Retinal pigment epithelial cell (primary cell): ENCODE measurements at places on chromosomes 5 and 9.

DNA sequence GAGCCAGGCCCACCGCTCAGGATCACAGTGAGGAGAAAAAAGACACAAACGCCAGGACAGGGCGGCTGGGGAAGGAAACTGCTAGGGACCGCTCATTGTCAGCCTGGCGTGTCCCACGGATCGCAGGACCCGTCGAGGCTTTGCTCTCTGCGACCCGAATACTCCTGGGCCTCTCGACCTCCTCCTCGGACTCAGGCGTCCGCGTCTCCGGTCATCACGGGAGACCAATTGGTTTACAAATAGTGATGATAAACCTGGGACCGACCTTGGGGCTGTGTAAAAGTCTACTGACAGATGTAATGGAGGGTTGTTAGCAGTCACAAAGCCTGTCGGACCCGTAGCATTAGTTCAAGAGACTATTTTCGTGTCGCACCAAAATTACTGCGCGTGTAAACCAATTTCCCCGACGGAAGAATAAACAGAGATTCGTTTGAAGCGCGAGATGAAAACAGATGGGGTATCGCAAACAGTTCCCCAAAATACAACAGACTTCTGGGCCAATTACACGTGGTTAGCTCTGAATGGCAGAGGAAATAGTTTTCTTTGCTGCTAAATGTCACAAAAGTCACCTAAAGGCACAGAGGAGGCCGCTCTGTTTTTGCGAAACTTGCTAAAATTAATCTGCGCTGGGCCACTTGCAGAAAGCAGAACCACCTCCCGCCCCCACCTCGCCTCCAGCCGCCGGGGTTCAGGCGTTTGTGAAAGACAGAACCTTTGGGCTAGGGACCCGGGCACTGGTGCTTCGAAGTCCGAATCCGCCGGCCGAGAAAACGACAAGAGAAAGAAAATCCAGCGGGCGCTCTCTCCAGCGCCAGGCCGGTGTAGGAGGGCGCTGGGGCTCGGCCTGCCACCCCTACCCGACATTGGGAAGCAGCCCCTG is 67.6 kb downstream of the FOXD1 start:
- DNase-seq = no peak

GRCh38 chr5:29935371-29935770 is 1258.1 kb upstream of the CDH6 start:
- DNase-seq = no peak

DNA sequence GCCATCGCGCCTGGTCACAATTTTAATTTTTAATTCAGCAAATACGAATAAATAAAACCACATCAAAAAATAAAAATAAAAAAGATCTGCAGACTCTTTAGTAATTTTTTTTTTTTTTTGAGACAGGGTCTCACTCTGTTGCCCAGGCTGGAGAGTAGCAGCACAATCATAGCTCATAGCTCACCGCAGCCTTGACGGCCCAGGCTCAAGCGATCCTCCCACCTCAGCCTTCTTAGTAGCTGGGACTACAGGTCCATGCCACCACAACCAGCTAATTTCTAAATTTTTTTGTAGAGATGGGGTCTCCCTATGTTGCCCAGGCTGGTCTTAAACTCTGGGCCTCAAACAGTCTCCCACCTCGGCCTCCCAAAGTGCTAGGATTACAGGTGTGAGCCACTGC is 14.2 kb downstream of the NANS start:
- no peak for DNase-seq

- no peak for DNase-seq
These were observed 153.6 kb upstream of the CD180 start for GRCh38 chr5:67350185-67350584.

- no peak for DNase-seq
These were observed 3.1 kb upstream of the AHRR start for GRCh38 chr5:318341-318897.

DNA sequence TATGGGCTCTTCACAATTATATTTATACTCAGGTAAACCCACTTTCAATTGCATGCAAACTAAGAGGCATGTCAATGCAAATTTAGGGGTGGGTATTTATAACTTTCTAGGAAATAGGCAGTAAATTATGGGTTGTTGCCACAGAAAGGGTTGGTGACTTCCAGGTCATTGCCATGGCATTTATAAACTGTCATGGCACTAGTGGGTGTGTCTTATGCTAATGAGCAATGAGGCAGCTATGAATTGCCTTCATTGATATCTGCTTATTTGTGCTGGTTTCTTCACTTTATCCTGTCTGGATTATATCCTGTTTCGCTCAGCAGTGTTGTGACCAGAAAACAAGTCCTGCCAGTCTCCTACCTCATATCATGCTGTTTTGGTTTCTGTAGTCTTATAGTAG is 597.3 kb upstream of the DAB2 start:
- DNase-seq = no peak

DNA sequence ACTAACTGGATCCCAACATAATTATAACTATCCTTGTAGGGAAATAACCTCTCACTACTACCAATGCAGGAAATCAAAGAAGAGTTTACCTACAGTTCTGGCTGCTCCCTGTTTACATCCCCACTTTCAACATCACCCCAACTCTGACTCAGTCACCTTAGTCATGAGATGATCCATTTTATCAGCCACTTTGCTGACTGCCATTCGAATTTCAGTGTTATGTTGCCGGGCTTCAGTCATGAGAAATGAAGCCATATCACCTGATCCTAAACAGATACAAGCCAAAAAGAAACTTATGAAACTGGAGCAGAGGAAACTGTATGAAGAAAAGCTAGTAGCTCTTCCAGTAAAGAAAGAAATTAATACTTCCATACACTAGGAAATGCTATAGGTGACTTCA is 33.7 kb downstream of the SLC31A2 start:
- DNase-seq = no peak

DNA sequence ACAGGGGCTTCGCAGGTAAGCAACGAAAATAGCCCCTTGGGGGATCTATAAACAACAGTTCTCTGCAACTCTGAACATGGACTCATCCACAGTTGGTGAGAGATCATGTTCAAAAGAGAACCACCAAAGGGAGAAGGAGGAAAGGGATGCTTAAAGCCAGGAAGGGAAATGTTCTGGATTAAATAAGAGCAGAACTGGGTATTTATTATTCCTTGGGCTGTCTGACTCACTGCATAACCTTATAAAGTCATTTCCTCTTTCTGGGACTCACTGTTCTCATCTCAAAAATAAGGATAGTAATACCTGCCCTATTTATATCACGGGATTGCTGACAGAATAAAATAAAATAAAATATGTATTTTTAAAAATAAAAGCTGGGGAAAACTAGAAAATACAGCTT is 11.2 kb upstream of the MARCHF3 start:
- no peak for DNase-seq

DNA sequence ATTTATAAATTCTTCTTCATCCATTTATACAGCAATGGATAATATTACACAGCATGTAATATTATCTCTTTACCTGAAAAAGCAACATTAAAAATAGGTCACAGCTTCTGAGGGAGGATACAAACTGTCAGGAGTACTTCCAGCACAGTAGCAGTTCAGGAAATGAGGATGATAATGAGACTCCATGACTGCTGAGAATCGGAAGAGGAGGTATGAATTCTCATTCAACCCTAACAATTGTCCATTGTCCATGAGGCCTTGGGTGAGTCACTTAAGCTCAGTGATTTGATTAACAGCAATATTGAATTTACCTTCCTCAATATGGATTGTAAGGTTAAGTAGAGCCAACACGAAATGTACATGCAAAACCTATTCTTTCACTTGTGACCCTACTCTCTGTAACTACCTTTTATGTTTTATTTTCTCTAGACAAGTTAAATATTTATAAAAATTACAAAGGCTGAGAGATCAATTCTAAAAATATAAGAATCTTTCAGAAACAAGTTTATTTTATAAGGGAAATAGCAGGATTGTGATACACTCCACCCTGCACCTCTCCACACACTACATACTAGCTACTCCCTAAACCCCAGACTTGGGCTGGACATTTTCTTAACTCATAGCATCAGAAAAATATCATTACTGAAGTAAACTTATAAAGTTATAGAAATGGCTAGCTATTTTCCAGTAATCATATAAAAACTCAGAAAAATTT is 159.1 kb upstream of the ACOT12 start:
- DNase-seq = no peak

- no peak for DNase-seq
These were observed 7.4 kb downstream of the UGCG start for GRCh38 chr9:111904026-111904425.
